ENCODE measurements at places on chromosomes 3 and 15.

- no peaks in the 10 kb centered on the region for H3K4me1 ChIP-seq
- no peak overlapping the region for H3K27ac ChIP-seq
- no peak overlapping the region for H3K4me3 ChIP-seq
- no peaks in the 10 kb centered on the region for H3K36me3 ChIP-seq
Measured at GRCh38 chr3:33057320-33058298, 39.3 kb downstream of the GLB1 start.

DNA sequence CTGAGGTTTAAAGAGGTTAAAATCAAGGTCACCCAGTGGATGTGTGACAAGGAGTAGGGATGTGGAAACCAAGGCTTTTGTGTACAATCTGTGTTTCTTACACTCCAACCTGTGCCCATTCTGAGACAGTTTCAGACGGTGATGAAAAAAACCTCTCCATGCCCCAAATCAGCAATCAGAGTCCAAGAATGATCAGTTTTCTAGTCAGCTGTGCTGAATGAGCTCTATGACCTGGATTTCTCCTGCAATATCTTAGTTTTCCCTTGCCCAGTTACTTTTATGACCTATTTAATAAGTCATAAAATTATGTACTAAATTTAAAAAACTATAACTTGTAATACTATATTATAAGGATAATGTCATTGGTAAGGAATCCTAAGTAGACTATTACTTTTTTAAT lies 37.5 kb upstream of the CBLB start:
- no peaks in the 10 kb centered on the region for H3K27me3 ChIP-seq
- no peak overlapping the region for H3K4me3 ChIP-seq
- no peaks in the 10 kb centered on the region for H3K4me1 ChIP-seq
- H3K27ac ChIP-seq = peak overlapping the region; percentile 40
- H3K36me3 ChIP-seq = no peaks in the 10 kb centered on the region

GRCh38 chr15:72304596-72304995 lies 15.4 kb downstream of the CELF6 start:
- H3K4me3 ChIP-seq = no peak overlapping the region
- H3K27ac ChIP-seq = no peak overlapping the region
- no peaks in the 10 kb centered on the region for H3K4me1 ChIP-seq
- DNase-seq = no peak

GRCh38 chr3:16357186-16358121 lies 92.4 kb downstream of the OXNAD1 start:
- H3K4me1 ChIP-seq = no peaks in the 10 kb centered on the region
- no peak overlapping the region for H3K27ac ChIP-seq
- H3K36me3 ChIP-seq = no peaks in the 10 kb centered on the region
- DNase-seq = no peak
- no peaks in the 10 kb centered on the region for H3K27me3 ChIP-seq
